ENCODE measurements at places on chromosomes 7 and 10.

DNA sequence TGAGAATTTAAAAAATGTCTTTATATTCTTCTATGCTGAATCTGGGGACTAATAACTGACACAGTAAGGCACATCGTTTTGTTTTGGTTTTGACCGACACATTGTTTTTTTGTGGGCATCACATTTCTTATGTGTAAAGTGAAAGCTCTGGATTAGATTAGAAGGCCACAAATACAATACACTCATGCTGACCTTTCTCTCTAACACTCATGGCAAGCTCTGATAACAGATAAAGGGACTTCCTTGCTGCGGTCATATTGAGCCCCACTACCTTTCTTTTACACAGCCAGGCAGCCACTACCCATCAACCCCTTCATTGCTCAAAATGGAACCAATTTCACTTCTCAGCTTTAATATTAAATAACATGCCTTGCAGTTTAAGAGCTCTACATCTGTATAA, 26.0 kb downstream of the PPP1R3A start:
- no peak for DNase-seq

- no peak for DNase-seq
Observed at GRCh38 chr10:29256019-29256418, 32.9 kb upstream of the LYZL1 start.

GRCh38 chr10:99693933-99694583, 34.7 kb downstream of the ENTPD7 start:
- no peak for DNase-seq

GRCh38 chr7:143230602-143231457, 9.0 kb downstream of the TAS2R40 start:
- no peak for DNase-seq

- no peak for DNase-seq
Observed at GRCh38 chr10:79342295-79342761, 4.9 kb upstream of the PPIF start.

- DNase-seq = no peak
Observed at GRCh38 chr7:105185290-105186010, 171.4 kb downstream of the KMT2E start.

- DNase-seq = no peak
Observed at GRCh38 chr10:1624240-1624639, 113.1 kb downstream of the ADARB2 start.

DNA sequence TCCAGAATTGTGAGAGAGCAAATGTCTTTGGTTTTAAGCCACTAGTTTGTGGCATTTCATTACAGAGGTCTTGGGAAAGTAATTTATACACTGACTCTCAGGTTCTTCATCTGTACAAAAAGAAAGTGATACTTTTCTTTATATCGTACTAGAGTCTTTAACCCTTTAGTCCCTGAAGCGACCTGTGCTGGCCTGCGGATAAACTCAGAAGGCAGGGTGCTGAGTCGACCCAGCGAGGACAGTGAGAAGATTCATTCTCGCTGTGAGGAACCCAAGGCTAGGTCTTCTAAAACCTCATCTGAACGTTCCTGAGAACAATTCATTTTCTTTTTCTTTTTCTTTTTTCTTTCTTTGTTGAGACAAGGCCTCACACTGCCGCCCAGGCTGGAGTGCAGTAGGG, 514.2 kb upstream of the MGMT start:
- DNase-seq = no peak

DNA sequence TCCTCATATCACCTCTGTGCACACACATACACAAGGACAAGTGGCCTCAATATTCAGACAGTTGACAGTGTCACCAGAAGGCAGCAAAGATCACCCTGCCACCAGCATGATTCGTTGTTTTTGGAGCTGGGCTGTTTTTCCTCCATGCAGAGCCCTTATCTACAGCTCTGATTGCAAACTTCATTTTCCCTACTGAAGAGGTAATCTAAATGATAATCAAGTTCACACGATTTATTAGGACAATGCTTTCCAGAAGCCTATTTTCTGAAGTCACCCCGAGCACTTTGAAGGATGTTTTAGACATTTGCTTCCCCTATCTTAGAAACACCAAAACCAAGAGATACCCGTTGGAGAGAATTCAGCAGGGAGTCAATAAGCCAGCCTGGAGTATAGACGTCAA, 46.0 kb upstream of the ADAM12 start:
- DNase-seq = no peak

DNA sequence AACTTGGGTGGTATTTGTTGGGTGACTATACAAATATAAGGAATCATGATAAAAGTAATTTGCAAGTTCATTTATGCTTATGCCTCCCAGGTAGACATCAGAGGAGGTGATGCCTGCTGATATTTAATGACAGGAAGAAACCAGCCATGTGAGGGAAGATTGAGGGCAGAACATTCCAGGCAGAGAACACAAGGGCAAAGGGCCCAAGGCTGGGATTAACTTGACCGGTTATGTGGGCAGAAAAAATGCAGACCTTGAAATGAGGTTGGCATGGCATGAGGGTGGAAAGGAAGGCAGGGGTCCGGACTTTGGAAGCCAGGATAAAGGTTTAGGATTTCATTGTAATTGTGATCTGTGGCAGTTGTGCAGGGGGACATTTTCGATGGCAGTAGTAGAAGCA, 68.0 kb upstream of the MTPN start:
- no peak for DNase-seq

DNA sequence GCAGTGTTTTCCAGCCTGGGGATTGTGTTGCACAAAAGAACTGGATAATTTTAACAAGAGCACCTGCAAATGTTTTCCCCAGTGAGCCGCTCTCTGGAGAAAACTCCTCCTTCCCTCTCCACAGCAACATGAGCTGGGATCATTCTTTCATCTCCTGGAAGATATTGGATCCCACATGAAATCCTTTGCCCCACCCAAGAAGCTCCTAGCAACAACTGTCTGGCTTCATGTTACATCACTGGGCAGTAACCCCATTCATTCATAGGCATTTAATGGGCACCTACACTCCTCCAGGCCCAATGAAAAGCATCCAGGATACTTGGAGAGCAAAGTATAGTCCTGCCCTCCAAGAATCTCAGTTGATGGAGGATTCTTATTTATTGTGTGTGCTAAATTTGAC, 27.2 kb downstream of the LSM5 start:
- DNase-seq = no peak

- DNase-seq = no peak
Observed at GRCh38 chr7:133931053-133931452, 196.1 kb upstream of the LRGUK start.

GRCh38 chr10:50972591-50972990, 87.2 kb upstream of the A1CF start:
- no peak for DNase-seq

DNA sequence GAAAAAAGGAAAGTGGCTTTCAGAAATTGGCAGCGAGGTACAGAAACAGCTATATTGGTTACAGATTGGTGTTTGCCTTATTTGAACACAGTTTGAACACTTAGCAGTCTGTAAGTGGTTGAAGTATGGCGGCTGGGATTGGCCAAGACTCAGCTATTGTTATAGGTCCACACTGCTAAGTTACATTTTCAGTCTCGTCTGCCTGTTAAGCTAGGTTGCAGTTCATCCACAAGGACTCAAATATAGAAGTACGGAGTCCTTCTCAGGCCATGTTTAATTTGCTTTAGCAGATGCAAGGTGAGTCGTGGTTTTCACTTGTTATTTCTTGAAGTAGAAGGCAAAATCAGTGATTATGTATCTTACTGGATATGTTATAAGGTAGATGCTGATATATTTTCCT, 73.1 kb downstream of the STK31 start:
- no peak for DNase-seq

GRCh38 chr10:121574519-121575166, 23.6 kb downstream of the FGFR2 start:
- no peak for DNase-seq

- DNase-seq = no peak
Observed at GRCh38 chr10:86650151-86650550, 4.2 kb upstream of the OPN4 start.

DNA sequence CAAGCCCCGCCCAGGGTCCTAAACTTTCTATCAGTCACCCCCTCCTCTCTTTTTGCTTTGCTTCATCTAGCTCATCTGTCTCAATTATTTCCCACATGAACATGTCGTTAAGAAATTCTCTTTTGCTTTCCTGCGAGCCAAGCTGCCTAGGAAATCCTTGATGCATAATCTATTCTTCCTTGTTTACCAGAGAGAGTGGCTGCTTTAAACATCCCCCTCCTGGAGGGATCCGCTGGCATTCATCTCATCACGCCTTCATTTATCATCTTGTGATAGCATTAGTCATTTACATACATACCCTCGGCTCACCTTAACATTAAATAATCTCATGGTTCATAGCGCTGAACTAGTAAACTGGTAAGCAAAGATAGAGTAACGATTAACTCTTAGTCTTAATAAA, 96.7 kb downstream of the ANK3 start:
- no peak for DNase-seq

- no peak for DNase-seq
Observed at GRCh38 chr7:13067036-13067435, 379.6 kb downstream of the ARL4A start.

DNA sequence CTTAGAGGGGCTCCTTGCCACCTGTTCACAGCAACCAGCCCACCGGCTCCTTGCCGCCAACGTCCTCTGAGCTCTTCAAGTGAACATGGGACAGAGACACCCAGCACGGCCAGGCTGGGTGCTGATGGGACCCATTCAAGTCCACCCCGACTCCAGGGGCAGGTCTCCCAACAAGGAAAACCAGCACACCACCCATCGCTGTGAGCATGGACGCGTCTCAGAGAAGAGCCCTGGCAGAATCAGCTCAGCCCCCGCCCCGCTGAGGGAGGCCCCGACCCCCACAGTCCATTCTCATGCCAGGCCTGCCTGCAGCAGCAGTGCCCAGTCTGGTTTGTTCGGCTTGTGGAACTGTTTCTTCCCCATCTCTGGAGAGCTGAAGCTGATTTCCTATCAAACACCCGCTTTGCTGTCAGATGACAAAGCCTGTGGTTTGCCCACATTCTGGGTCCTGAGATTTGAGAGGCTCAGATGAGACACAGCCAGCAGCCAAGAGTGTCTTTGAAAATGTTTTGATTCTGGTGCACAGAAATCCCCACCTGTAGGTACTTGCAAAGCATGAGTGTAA, 216.6 kb downstream of the ZMYND11 start:
- DNase-seq = no peak

- DNase-seq = no peak
Observed at GRCh38 chr7:101245147-101245668, 327 bp upstream of the FIS1 start.

DNA sequence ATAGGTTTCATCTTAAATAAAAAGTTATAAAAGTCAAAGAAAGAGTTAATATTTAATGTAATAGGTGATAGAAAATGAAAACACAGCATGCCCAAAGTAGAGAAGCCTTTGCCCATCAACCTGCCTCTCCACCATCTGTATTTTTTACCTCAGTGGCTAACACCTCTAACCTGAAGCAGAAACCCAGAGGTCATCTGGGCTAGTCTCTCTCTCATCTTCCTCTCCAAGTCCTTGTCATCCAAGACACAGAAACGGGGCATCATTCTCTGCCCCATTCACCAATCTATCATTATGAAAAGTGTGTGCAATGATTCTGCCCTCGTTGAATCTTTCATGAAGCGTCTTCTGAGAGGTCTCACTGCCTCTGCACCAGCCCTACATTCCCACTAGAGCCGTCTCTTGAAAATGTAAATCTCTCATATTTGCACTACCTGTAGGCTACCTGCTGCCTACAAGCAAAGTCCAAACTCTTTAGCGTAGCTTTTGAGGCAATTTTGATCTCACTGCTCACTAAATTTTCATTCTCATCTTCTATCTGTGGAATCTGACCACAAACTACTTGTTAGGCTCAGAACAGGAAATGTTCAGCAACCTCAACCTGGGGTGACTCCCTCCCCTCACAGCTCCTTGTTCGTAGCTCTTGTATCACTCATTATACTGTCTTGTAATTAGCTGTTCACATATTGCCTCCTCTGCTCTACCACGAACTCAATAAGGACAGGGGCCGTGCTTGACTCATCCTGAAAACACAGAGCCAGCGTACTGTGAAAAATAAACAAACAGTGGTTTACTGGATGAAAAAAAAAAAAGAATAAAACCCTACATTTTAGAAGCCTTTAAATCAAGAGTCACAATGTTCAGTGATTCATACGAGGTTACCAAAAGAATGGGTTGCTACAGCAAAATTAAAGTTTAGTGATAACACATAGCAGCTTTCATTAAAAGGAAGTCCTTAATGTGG, 83.1 kb downstream of the CTNNA3 start:
- DNase-seq = no peak

- no peak for DNase-seq
Observed at GRCh38 chr10:44713307-44713706, 197.8 kb upstream of the TMEM72 start.

GRCh38 chr10:5711642-5712041, 27.0 kb downstream of the TASOR2 start:
- DNase-seq = no peak

DNA sequence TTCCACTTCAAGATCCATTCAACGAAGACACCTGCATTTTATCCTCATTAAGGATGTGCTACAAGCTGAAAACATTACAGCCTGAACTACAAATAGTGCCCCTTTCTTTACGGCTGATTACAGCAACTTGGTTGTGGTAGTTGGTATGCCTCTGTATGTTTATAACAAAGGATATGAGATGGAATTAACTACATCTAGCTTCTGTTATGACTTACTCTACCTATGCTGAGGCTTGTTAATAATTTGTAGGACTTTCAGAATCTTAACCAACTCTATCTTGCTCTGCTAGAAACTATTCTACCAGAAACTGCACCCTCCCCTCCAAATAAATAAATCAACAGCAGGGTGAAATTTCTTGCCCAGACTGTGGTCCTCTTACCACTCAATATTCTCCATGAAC, 448.1 kb downstream of the GRM8 start:
- DNase-seq = no peak

- no peak for DNase-seq
Observed at GRCh38 chr10:114716811-114717404, 58.8 kb upstream of the ABLIM1 start.

- no peak for DNase-seq
Observed at GRCh38 chr7:5334671-5335070, 51.9 kb downstream of the SLC29A4 start.

GRCh38 chr7:104133238-104133637, 74.6 kb downstream of the ORC5 start:
- no peak for DNase-seq

DNA sequence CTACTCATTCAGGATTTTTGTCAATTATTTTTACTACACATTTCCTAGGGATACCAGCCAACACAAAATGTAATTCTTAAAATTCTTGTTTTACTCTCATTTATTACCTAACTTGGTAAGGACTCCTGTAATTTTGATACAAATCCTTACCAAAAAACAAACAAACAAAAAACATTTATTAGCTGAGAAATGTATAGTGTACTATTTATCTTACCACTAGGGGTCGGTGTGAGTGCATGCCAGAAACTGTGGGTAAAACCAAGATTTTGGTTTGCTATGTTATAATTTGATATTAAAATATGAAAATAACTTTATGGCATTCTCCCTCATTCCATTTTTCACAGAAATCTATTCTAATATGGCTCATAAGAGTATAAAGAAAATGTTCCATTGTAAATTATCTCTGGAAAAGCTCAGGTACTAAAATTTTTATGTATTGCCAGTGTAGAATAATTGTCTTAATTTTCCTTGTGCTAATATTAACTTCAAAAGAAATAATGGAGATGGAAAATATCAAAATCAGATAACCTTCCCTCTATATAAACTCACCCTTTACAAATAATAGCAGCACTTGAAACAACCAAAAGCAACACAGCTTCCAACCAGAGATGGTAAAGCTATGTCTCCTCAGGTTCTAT, 290.8 kb upstream of the PCDH15 start:
- no peak for DNase-seq

GRCh38 chr10:123777881-123778280, 111.7 kb downstream of the GPR26 start:
- no peak for DNase-seq
